Activated CD8-positive, alpha-beta memory T cell treated with anti-CD3 and anti-CD28 coated beads for 1 hour (primary cell): ENCODE measurements at places on chromosomes 16 and 17.

DNA sequence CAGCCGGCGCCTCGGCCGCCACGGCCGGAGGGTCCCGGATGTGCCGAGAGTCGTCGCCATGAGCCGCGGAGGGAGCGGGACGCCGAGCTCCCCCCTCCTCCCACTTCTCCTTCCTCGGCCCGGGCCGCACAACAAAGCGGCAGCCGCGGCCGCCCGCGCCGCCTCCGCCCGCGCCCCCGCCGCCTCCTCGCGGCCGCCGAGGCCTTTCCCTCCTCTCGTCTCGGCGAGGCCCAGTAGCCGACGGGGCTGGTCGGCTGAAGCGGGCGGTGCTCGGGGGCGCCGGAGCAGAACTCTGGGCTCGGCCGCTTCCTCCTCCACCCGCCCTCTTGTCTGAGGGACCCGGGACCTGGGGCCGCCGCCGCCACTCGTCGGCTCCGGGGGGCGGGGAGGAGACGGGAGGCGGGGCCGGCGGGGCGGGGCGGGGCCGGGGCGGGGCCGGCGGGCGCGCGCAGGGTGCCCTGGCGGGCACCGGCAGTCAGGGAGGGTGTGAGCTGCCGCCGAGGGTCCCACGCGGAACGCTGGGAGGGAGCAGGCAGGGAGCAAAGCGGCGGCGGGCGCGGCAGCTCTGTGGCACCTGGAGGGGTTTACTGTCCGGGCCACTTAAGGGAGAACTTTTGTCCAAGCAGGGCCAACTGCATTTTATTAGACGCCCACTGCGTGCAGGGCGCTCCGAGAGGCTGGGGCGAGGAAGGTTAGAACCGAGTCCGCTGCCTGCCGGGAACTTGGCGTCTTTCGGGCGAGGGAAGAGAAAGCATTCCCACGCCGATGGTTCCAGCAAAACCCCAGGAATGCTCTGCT, at the start of gene SMURF2:
TSS of gene SMURF2 (minus strand) at position 332 of the 798 bp plus-strand sequence. CDS start 427 bp downstream, outside the sequence.
- peak; percentile 41 for DNase-seq

- no peak for DNase-seq
These were observed 9.5 kb upstream of the RHBDL3 start for GRCh38 chr17:32256012-32256700.

DNA sequence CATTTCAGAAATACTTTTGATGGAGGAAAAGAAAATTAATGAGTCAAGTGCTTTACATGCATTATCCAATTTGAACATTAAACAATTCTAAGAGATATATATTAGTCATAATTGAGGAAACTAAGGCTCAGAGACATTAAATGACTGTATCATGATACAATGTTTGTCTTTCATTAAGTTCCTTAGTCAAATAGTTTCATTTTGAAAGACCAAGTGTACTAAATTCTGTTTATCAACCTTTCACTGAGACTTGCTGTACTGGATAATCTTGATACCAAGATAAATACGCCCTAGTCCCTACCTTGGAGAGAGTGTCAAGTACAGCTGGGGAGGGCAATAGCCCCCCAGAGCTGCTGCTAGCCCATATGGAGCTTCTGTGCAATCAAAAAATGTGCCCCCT, 24.2 kb downstream of the TOM1L2 start:
- no peak for DNase-seq

GRCh38 chr17:27554152-27554551, 76.8 kb upstream of the LGALS9 start:
- no peak for DNase-seq

GRCh38 chr17:32803544-32803943, 73.4 kb downstream of the MYO1D start:
- no peak for DNase-seq

GRCh38 chr16:58850019-58850677, 116.0 kb upstream of the GOT2 start:
- DNase-seq, result no peak

DNA sequence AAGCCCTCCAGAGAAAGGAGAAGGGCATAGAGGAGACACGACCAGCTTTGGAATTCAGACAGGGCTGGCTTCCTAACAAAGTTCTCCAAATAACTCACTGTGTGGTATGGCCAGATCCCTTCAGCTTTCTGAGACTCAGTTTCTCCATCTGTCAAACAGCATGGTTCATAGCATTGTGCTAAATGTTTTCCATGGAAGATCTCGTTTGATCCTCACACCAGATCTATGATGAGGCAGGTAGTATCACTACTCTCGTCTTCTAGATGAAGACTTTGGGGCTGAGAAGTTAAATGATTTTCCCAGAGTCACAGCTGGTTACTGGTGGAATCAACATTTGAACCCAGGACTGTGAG, 507.3 kb downstream of the HAPSTR1 start:
- no peak for DNase-seq

DNA sequence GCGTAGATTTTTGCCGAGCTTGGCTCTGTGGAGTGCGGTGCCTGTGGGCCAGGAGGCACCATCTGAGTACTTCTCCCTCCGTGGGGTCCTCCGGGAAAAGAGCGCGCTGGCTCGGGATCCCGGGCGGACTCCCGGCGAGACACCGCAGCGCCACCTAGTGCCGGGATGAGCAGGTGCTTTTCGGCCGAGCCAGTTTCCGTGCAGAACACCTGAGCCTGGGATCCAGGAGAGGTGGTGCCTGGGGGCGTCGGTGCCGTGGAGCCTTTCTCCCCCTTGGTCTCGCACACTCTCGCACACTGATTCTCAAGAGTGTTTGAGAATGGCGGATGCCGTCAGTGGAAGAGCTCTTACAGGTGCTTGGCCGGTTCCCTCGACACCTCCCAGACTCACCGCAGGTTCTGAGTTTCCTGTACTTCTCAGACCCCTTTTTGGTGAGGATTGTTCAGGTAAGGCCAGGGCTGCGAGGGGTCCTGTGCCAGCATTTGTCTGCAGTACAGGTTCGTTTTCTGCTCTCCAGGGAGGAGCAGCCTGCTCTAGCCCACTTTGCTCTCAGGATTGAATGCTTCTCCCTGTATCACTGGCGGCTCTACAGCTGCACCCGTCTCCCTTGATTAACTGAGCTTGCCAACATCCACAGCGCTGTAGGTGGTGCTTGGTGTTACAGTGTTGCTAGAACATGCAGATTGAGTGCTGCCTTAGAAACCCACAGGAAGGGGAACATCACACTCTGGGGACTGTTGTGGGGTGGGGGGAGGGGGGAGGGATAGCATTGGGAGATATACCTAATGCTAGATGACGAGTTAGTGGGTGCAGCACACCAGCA, 23.3 kb downstream of the TBCD start:
- DNase-seq, result no peak

DNA sequence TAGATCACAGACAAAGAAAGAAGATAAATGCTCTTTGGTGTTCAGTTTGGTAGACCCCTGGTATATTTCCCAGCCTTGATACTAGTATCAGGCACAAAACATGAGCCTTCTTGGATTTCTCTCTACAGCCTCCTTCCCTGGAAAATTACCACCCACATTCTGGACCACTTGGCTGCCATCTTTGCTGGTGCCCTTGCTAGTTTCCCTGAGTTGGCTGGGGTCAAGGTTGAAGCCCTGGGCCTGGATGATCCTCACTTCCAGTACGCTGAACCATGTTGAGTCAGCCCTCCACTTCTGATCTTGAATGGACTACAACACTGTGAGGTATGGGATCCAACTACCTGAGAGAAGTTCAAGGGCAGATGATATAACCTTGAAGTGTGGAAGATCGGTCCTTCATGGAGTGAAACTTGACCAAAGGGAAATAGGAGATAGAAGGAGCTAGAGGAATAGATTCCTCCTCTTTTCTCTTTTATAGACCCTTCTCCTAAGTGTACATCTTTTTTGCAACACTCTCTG, 501.4 kb downstream of the TMEM114 start:
- no peak for DNase-seq

- no peak for DNase-seq
These were observed 12.2 kb downstream of the DEXI start for GRCh38 chr16:10929853-10930754.

GRCh38 chr16:89094880-89095258, 1.2 kb downstream of the ACSF3 start:
- no peak for DNase-seq

DNA sequence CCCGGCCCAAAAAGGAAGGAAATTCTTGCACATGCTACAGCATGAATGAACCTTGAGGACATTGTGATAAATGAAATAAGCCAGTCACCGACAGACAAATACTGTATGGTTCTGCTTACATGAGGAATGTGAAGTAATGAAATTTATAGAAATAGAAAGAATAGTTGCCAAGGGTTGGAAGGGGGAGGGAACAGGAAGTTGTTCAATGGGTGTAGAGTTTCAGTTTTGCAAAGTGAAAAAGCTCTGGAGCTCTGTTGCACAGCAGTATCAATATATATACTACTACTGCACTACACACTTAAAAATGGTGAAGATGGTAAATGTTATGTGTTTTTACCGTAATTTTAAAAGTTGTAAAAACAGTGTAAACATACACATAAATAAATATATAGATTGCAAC, 43.7 kb downstream of the PKD1L3 start:
- no peak for DNase-seq

DNA sequence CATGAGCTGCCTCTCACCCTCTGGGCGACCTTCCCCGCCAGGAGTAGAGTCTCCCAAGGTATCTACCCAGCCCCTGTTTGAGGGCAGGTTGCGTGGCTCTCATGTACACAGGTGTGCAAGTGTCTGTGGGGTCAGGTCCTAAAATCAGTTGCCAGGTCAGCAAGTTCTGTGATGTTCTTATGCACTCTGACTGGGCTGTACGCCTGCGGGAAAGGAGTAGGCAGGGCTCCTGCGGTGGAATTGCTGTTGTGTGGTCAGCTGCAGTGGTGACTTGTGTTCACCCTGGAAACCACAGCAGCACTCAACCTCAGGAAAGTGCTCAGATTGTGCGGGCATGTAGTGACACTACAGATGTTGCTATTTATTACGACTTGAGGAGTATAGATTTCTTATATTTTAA, 19.4 kb downstream of the NARF start:
- no peak for DNase-seq

DNA sequence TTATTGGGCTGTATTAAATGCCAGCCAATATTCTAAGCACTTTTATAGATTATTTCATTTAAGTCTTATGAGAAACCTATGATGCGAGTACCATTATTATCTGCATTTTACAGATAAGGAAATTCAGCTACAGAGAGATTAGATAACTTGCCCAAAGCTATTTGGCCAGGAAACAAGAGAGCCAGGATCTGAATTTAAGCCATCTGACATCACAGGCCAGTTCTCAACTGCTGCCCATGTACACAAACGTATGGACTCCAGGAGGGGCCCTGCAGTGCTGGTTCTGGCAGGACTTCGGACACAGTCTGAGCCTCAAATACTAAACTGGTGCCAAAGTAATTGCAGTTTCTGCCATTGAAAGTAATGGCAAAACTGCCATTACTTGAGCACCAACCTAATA, 40.2 kb downstream of the CPPED1 start:
- no peak for DNase-seq

GRCh38 chr16:35795361-35796029, 2336.1 kb downstream of the TP53TG3F start:
- DNase-seq, result no peak

DNA sequence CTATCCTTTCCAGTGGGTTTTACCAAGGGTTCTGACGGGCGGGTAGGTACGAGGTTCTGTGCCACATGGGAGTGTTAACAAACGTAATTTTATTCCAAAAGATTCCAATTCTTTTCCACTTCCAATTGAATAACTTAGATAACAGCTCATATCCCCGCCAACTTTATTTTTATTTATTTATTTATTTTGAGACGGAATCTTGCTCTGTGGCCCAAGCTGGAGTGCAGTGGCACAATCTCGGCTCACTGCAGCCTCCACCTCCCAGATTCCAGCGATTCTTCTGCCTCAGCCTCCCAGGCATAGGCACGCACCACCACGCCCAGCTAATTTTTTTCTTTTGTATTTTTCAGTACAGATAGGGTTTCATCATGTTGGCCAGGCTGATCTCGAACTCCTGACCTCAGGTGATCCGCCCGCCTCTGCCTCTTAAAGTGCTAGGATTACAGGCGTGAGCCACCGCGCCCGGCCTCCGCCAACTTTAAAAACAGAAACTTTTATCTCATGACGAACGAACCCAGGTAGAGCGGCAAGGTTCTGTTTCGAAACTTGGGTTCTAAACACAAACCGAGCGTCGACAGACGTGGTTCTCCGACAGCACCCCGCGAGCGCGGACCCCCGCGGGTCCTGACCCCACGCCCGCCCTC, 613 bp downstream of the ECI1 start:
- no peak for DNase-seq

DNA sequence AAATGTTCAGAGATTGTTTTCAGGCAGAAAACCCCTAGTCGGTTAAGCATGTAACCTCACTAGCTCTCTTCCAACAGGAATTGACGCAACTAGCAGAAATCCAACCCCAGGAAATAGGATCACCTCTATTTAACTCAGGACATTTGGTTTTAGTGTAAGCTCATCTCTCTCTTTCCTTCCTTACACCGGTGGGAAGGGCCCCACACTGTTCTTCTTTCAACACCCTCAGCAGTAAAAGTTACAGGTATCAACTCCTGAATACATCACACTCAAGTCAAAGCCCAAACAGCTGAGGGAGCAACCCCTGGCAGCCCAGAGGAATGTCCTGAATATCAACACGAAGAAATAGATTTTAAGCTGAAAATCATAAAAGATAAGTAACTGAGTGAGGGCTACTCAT, 191.2 kb upstream of the KIF2B start:
- DNase-seq, result no peak

DNA sequence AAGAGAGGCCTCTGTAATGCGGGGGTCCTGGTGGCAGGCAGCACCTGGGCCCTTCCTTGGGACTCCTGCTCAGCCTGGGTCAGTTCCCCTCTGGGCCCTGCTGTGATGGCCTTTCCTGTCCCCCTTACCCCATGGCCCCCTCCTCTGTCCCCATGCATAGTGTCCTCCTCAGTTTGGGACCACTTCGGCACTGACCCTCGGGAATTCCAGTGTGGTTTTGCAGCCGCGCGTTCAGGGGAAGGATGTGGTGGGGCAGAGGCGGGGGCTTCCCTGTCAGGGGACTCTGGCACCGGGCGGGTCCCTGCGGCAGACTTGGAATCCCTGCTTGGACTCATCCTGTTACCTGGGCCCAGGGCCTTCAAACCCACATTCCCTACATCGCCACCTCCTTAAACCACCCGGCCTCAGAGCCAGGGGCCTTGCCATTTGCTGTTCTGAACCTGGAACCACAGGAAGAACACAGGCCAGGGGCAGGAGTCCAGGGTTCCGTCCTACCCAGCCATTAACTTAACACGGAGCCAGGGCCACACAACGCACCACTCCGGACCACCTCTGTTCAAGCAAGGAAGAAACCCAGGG, 31.4 kb upstream of the EIF1 start:
- no peak for DNase-seq

GRCh38 chr16:19837331-19837980, 47.2 kb downstream of the GPRC5B start:
- no peak for DNase-seq

DNA sequence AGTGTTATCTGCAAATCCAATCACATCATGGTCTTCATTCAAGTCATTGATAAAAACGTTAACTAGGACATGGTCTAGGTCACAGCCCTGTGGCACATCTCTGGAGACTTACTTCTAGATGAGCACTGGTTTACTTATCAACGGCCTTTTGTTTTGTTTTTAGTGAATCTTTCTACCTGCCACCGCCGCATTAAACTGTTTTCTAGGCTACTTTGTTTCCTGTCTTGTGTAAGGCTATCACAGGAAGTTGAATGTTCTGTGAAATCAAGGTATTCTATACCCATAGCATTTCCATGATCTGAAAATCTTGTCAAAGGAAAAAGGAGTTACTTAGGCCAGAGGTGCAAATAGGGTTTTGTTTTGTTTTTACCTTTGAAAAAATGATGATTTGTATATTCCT, 26.9 kb downstream of the SOCS3 start:
- DNase-seq, result no peak
